ENCODE measurements at places on chromosomes 11 and 22. TPM values are rescaled to one million over a fixed set of nuclear protein-coding genes. Genes with fewer than 3 reads are reported as not detected.

DNA sequence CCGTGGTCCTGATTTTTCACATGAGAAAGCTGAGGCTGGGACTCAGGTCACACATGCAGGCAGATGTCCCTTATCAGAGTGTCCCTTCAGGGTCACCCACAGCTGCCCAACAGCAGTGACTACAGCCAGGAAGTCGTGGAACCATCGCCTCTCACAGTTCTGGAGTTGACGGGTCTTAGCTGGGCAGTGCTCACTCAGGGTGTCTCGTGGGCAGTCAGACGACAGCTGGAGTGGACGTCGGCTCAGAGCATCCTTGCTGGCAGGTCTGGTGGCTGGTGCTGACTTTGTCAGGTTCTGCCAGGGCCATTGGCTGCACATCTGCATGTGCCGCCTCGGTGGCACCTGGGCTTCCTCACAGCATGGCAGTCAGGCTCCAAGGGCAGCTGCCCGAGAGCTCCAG lies 35.6 kb upstream of the TH start:
- no peak overlapping the region for H3K27ac ChIP-seq
- no peaks in the 10 kb centered on the region for H3K4me1 ChIP-seq
- no peaks in the 10 kb centered on the region for H3K36me3 ChIP-seq
- peak; percentile 8 for DNase-seq
- H3K4me3 ChIP-seq, result no peak overlapping the region
- no peaks in the 10 kb centered on the region for H3K27me3 ChIP-seq

- H3K27me3 ChIP-seq, result no peaks in the 10 kb centered on the region
- H3K4me3 ChIP-seq, result no peak overlapping the region
- DNase-seq, result no peak
Observed at GRCh38 chr22:42932857-42933484, 75.9 kb upstream of the ARFGAP3 start.

Gene DGAT2
- 0.29 TPM for total RNA-seq

- no peak for DNase-seq
- no peaks in the 10 kb centered on the region for H3K36me3 ChIP-seq
- no peak overlapping the region for H3K4me3 ChIP-seq
- H3K27me3 ChIP-seq, result no peaks in the 10 kb centered on the region
- H3K4me1 ChIP-seq, result no peaks in the 10 kb centered on the region
Observed at GRCh38 chr11:105367129-105367528, 227.6 kb upstream of the CARD18 start.

GRCh38 chr11:111403051-111403726 lies 24.1 kb upstream of the POU2AF1 start:
- no peak for DNase-seq
- H3K36me3 ChIP-seq, result no peaks in the 10 kb centered on the region
- no peaks in the 10 kb centered on the region for H3K4me1 ChIP-seq
- no peak overlapping the region for H3K27ac ChIP-seq

DNA sequence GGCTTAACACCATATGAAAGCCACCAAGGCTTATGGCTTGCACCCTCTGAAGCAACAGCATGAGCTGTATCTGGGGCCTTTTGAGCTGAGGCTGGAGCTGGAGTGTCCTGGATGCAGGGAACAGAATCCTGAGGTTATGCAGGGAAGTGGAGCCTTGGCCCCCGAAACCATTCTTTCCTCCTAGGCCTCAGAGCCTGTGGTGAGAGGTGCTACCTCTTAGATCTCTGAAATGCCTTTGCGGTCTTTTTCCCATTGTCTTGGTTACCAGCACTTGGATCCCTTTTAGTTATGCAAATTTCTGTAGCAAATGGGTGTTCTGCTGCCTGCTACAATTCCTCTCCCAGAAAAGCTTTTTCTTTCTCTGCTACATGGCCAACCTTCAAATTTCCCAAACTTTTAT lies 72.7 kb upstream of the CLPB start:
- H3K27ac ChIP-seq, result no peak overlapping the region
- no peaks in the 10 kb centered on the region for H3K4me1 ChIP-seq
- H3K36me3 ChIP-seq, result no peaks in the 10 kb centered on the region
- H3K4me3 ChIP-seq, result no peak overlapping the region

Gene HTATIP2
- 17.8 TPM for total RNA-seq

DNA sequence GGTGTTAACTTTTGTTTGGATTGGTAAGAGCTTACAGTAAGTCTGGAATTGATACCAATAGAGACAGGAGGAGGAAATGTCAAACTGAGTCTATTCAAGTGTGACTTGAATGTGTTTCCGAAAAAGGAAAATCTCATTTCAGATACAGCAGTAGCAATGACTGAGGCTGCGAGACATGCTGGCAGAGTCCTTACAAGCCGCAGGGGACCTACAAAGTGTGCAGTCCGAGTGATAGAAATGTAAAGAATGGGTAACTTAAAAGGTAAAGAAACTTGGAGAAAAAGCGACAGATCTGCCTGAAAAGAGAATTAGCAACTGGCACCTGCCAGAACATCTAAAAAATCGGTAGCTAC lies 444 bp downstream of the CWF19L2 start:
- no peak for DNase-seq
- no peaks in the 10 kb centered on the region for H3K4me1 ChIP-seq
- H3K27ac ChIP-seq, result peak overlapping the region; percentile 77
- peak overlapping the region; percentile 71 for H3K4me3 ChIP-seq

Gene CD248
- 77.4 TPM for total RNA-seq

DNA sequence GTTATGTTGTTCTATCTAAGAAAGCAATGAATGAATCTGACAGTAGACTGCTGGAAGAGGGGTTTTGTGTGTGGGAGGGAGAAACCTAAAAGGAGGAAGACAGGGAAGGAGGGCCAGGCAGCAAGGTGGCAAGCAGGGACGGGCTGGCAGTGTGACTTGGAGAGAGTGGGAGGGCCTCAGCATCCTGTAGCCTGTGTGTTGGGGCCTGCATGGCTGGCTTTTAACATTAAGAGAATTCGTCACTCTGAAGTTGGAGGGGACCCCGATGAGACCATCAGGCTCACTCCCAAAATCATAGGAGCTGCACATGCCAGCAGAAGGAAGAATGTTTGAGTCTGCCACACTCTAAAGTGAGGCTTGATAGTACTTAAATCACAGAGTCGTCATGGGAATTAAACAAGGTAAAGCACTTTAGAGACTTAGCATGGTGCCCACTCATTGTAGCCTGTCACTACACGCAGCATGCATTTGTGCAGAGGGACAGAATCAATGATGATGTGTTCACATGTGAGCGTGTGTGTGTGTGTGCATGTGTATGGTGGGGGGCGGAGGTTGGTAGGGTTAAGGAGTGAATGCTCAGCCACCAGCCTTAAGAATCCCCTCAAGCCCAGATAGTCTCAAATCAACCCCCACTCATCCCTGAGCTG lies 199.5 kb downstream of the TENM4 start:
- H3K4me1 ChIP-seq, result peaks cover 3% of the 10 kb centered on the region
- no peak overlapping the region for H3K4me3 ChIP-seq
- no peak overlapping the region for H3K27ac ChIP-seq
- no peaks in the 10 kb centered on the region for H3K27me3 ChIP-seq
- no peaks in the 10 kb centered on the region for H3K36me3 ChIP-seq
- no peak for DNase-seq

Gene LBHD1
- 6.9 TPM for total RNA-seq

Gene APOA4
- total RNA-seq, result not detected

- H3K4me3 ChIP-seq, result no peak overlapping the region
- no peaks in the 10 kb centered on the region for H3K27me3 ChIP-seq
- DNase-seq, result no peak
- no peaks in the 10 kb centered on the region for H3K36me3 ChIP-seq
- no peak overlapping the region for H3K27ac ChIP-seq
Observed at GRCh38 chr11:77310721-77311120, 9.2 kb upstream of the GDPD4 start.

GRCh38 chr11:131662317-131662972 lies 292.0 kb downstream of the NTM start:
- H3K4me3 ChIP-seq, result no peak overlapping the region
- H3K36me3 ChIP-seq, result no peaks in the 10 kb centered on the region
- no peaks in the 10 kb centered on the region for H3K27me3 ChIP-seq
- no peak for DNase-seq

- no peaks in the 10 kb centered on the region for H3K27me3 ChIP-seq
- peaks cover 3% of the 10 kb centered on the region for H3K4me1 ChIP-seq
- peak; percentile 85 for DNase-seq
- no peaks in the 10 kb centered on the region for H3K36me3 ChIP-seq
- peak within 1 kb of the TSS; percentile 91 for H3K27ac ChIP-seq
Observed at GRCh38 chr22:31489632-31490495, at the start of gene EIF4ENIF1. EIF4ENIF1 (minus strand) TSS chr22:31489842; CDS start chr22:31488718, 1,124 bp downstream.
